ENCODE measurements at places on chromosomes 12 and 14. TPM values are rescaled to one million over a fixed set of nuclear protein-coding genes. Genes with fewer than 3 reads are reported as not detected.

Gene ITGB7
- 0.77 TPM for total RNA-seq

Gene KLRD1
- 0.37 TPM for total RNA-seq

Gene KRT73
- not detected for total RNA-seq

Gene SERPINA10
- not detected for total RNA-seq

Gene FAM161B
- 3.7 TPM for total RNA-seq

Data from gastroesophageal sphincter (tissue), 4 donors.